Activated effector memory CD4-positive, alpha-beta T cell treated with Interleukin-2 at 50 U/mL for 16 hours (primary cell): ENCODE measurements at places on chromosomes 16 and 17.

DNA sequence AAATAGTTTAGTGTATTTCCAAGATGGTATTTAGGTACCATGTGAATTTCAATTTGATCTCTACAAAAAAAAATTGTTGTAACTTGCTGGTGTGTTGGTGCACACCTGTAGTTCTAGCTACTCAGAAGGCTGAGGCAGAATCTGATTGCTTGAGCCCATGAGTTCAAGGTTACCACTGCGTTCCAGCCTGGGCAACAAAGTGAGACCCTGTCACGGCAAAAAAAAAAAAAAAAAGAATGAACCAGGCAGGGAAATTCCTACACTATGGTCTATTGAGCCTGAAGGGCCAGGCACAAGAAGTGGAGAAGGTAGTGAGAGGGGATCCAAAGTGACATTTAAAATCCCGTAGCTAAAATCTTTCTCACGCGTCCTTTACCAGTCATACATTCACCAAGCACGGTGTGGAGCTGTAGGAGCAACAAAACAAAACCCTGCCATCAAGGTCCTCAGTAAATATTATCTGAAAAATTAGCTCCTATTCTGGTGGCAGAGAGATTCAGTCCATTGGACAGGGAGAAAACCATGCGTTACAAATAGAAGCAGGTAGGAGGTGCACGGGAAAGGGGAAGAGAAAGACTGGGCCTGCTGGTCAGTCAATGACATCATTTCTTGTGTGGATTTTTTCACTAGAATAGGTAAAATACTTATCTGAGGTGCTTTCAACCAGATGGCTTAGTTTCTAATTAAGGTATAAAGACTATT, 27.3 kb downstream of the TXNDC11 start:
- DNase-seq: no peak

DNA sequence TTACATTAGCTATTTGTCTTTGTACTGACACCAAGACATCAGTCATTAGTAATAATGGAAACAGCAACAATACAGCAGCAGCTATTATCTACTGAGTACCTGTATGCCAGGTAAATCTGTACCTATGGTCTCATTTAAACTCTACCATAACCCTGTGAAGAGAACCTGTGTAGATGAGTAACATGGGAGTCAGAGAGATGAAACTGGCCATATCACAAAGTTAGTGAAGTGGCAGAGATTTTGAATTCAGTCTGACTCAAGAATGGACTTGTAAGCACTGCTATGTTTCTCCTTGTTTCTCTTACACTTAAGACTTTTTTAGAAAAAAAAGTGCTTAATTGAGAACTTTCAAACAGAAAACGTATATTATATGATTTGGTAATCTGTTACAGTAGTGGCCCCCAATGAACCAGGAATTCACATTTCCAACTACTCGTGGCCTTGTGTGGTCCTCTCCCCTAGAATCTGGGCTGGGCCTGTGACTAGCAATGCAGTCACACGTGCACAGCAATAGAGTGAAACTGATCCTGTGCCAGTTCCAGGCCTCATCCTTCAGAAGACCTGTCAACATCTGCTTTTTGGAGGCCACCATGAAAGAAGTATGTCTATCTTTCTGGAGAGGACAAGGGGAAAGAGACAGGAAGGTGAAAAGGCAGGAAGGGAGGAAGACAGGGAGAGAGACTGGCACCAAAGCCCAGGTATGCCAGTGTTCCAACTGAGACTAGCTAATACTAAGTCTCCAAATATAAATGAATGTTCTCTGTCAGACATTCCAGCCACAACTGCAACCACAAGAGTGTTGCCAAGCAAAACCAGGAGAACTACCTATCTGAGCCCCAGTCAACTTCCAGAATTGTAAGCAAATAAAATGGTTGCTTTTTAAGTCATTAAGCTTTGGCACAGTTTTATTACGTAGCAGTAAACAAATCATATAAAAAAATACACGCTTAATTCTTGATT, 12.0 kb downstream of the CRLF3 start:
- no peak for DNase-seq

DNA sequence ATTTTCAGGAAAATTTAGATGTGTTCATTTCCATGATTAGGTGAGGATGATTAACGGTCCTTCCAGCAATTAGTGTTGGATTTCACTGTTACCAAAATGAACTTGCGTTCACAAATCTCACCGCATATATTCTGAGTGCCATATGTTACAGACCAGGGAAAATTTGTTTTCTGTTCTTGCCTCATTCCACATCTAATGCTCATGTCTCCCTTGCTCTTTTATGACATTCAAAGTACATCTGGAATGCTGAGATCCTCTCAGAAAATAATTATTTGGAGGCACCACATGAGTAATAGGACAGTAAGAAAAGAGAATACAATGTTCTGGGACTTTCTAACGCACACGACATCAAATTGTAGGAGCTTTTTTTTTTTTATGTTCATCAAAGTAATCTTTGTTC, 406.5 kb downstream of the SHISA9 start:
- DNase-seq: no peak

DNA sequence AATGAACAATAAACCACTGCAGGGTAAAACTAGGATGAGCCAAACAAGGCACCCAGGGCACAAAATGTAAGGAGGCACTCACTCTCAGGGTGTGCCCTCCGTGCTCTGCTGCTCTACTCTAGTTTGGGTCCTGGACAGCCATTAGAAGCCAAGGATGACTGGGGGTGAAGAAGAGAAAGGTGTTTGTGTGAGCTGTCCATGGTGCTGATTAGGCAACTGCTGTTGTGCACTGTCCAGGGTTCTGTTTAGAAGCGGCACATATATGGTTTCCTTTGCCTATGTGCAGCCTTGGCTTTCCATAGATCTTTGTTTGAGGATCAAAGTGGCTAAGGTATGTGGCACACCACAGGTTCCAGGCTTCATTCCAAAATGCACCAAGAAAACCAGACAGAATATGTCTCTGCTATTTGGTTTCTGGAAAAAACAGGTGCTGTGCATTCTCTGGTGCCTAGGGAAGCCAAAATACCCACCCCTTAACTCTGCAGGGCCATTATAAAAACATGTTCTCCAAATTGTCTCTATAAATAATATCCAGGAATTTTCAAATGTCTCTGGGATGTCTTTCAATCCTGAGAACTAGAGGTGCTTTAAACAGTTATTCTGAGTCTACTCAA, 123.5 kb downstream of the CBLN1 start:
- DNase-seq: no peak

GRCh38 chr17:50593321-50593720, 32.8 kb downstream of the CACNA1G start:
- no peak for DNase-seq

DNA sequence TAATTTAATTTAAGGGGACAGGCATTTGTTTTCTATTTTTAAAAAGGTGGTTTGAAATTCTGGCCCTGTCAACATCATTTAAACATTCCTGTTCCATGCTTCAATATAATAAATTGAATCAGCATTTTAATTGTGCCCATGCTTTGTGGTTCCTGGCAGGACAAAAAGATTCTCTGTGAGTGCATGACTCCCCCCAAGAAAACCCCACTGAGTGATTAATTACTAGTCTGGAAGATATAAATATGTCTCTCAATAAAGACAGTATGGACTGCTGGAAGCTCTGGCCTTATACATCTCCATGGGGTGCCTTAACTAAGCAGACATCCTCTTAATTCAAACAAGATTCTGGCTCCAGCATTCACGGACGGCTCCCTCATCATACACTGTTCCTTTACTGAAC, 95.0 kb upstream of the PSMD7 start:
- DNase-seq: no peak

GRCh38 chr16:17784073-17784472, 313.3 kb upstream of the XYLT1 start:
- DNase-seq: no peak

DNA sequence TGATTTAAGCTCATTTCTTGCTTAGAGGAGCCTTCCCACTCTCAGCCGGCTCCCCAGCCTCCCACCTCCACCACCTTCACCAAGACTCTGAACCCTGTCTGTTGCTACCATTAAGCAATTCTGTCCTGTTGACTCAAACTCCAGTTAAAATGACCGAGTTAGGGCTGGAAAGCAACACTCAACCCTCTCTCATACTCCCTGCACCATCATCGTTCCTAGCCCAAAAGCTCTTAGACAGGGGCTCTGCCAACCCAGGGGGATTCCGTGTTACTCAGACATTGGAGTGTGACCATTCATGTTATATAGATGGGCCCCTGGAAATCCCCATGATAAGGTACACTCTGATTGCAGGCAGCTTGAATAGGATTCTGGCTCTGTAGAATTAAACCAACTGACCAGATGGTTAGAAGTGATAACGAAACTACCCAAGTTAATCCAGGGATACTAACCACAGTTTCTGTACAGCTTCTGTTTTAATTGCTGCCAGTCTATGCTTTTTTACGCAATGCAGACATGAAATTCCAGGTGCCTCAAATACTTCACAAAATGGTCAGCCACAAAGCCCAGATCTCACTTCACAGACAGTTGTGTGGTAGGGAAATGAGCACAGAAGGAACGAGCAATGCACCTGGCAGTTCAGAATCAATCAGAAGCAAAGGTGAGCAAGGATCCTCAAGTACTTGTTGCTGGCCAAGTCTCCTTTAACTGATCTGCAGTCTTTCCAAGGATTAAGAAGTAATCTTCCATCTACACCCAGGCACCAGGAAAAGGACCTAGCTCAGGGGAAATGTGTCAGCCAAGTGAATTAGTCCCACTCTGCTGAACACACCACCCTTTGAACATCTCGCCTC, 2.1 kb downstream of the SSTR2 start:
- DNase-seq: no peak

GRCh38 chr17:79864617-79865250, 25.5 kb upstream of the CBX4 start:
- DNase-seq: no peak

- DNase-seq: no peak
Measured at GRCh38 chr16:75780669-75781068, 54.4 kb upstream of the CPHXL start.

- no peak for DNase-seq
Measured at GRCh38 chr16:12152740-12153139, 176.2 kb downstream of the SNX29 start.
